ENCODE measurements at places on chromosomes 4 and X. TPM values are rescaled to one million over a fixed set of nuclear protein-coding genes. Genes with fewer than 3 reads are reported as not detected.

GRCh38 chrX:64192040-64192439, 13.5 kb downstream of the AMER1 start:
- no peak for DNase-seq

DNA sequence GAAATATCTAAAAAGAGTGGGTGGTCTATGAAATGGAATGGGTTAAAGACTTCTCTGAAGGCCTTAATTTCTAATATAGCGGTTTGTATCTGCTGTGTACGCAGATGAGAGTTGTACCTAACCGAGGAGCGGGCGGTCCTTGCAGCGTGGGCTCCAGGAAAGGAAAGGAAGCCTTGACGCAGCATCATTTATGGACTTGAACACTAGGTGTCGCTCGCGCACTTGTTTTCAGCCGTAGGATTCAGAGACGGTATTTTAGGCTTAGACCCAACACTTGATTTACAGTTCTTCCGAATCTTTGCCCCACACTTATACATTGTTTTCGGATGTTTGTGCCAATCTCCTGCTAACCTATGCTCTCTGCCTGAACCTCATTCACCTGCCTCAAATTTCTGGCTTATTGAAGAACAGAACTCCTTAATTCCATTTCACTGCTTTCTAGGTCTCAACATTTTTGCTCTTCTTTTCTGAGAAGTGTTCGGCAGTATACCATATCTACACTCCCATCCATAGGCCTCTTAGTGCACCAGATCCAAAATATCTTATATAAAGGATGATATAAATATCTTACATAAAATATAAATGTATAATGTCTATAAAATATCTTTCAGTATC, 48.9 kb upstream of the AADAT start:
- DNase-seq = peak; percentile 62

DNA sequence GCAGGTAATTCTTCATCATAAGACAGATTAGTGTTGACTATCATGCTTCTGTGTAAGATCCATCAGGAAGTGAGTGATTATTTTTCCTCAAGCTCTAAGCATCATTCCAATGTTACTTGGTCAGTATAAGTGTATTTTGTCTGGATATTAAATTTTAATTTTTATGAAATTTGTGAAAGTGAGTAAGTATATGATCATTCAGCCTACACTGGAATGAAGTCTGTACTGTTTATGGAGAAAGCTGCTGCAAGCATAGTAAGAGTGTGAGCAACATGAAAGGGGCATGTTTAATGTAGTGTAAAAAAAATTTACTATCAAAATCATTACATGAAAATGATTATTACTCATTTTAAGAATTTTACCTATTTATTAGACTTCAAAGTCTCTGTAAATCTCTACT, 84.8 kb downstream of the IL15 start:
- DNase-seq = no peak

DNA sequence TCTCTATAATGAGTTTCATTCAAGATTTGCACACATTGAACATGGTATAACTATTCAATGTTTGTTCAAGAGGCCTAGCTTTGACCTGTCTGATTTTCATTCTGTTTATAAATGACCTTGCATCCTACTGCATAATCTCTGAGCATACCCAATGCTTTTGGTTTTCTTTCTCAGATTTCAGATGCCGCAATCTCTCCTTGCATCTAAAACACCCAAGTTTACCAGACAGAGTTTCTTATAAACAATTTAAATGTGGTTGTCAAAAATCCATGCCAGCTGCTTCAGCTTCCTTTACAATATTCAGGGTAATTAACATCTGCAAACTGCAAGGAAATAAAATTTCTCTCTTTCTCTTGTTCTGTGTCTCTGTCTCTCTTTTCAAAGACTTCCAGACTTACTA, 123.0 kb upstream of the PCDH18 start:
- no peak for DNase-seq

TMSB15C gene
- 1.0 TPM for total RNA-seq

- DNase-seq = no peak
Observed at GRCh38 chr4:113781439-113782040, 20.0 kb upstream of the CAMK2D start.

DNA sequence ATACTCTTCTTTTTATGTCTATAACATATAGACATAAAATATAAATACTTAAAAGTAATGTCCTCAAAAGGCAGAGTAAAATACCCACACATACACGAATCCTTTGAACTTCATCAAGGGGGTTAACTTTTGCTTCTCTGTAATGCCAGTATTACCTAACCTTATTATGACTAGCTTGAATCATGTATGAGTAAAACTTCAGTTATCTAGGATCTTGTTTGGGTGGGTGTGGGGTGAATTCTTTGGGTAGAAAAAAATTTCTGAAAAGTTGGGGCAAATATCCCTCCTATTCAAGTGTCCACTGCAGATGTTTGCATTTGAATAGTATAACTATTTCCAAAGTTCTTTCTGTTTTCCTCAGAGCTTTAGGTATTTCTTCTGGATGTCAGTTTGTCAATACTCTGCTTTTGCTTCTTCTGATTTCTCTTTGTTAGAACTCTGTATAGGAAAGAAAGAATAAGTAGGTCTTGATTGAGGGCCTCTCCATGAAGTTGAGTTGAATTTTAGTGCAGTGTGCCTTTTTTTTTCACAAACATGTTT, 173.8 kb downstream of the ADGRL3 start:
- no peak for DNase-seq

GAGE12C gene
- not detected for total RNA-seq
